ENCODE measurements at places on chromosomes 5 and 9.

- DNase-seq = no peak
These were observed 43.6 kb upstream of the SYNPO start for GRCh38 chr5:150596826-150597225.

DNA sequence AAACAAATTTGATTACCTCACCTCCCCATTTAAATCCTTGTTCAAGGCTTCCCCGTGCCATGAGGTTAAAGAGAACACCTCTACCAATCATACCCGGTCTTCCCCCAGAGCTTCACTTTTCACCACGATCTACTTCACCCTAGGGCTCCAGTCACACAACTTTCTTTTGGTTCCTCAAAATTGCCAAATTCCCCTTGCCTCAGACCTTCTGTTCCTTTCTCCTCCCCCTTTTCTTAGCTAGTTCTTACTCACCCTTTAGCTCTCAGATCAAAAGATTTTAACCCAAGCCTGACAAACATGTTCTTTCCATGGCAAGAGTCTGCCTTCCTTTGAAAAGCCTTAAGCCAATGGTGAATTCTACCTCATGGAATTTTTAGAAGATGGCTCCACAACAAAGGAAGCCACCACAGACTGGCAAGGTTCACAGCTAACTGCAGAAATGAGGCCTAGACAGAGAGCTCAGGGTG lies 56.7 kb downstream of the MAPKAP1 start:
- no peak for DNase-seq

- DNase-seq = no peak
These were observed 79.7 kb downstream of the ZNF354C start for GRCh38 chr5:179139936-179140235.

DNA sequence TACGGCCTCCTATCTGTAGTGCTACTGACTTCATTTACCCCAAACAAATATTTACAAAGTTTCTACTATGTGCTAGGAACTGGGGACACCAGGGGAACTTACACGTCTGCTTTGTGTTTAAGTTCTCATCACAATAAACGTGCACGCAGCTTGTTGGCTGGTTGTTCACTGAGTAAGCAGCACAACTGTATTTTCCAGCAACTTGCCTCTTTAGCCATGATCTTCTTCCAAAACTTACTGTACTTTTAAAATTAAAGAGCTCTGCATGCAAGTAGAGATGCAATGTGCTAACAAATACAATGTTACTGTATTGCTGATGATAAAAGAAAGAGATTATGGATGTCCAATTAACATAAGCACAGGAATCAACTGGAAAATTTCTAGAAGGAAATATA lies 62.8 kb downstream of the RAPGEF1 start:
- no peak for DNase-seq

DNA sequence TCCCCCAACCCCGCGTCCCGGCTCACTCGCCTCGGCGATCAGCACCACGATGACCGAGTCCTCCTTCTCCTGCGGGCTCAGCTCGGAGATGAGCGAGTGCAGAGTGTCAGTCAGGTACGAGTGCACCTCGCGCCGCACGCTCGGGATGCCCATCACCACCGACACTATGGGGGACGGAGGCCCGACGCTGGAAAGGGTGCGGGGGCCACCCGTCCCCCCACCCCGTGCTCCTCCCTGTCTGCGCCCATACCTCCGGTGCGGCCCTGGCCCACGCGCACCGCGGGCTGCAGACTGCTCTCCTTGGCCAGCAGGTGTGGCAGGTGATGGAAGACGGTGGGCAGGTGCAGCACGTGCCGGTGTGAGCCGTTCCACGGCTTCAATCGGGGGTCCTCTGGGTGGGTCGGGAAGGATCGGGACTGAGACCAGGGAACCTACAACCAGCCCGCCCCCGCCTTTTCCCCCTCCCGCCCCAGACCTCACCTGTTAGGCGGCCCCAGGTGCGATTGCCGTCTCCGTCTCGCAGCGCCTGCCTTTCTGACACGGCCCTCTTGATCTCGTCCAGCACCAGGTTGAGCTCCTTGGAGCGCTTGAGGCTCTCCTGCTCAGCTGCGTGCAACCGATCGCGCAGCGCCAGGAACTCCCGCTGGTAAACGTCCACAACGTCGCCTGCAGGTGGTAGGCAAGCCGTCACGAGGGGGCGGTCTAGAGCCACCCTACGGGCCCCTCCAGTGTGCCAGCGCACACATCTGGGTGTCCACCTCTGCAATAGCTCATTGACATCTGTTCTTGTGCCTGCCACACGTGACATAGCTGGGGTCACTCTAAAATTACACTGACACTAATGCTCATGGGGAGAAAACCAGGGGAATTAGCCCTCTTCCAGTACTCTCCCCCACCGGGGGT lies 5.1 kb downstream of the MGAT4B start:
- DNase-seq = no peak

DNA sequence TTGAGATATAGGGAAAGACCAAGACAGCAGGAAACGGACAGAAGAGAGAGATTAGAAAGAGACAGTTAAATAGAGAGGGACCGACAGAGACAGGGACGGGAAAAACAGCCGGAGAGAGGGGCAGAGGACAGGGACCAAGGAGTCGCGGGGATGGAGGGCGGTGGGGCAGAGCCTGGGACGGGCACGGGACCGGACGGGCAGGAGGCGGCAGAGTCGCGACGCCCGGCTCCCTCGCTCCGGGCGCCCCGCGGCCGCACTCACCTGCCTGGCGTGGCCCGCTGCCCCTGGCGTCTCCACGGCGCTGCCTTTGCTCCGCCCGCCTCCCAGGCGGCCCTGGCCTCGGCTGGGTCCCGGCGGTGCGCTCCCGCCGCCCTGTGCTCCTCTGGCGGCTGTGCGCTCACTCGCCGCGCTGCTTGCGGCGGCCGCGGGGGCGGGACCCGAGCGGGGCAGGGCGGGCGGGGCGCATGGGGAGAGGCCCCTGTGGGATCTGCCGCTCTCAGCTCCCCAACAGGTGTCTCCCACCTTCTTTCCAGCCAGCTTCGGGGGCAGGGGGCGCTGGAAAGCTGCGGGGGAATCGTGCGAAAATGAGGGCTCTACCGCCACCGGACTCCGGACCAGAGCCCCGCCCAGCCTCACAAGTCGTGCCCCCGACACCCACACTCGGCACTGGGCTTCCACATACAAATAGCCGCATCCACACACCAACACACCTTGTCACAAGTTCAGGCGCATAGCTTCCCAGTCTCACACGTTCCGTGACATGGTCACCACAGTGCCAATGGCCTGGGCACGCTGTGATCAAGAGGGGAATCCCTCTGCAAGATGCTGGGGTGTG lies at the start of gene ARID3C:
ARID3C (minus strand) TSS at position 411 of the 835 bp plus-strand sequence. CDS start 1,052 bp downstream, outside the sequence.
- no peak for DNase-seq
